ENCODE measurements at places on chromosomes 7 and 10.

GRCh38 chr10:94066411-94066810, 72.7 kb downstream of the PLCE1 start:
- no peak for DNase-seq

DNA sequence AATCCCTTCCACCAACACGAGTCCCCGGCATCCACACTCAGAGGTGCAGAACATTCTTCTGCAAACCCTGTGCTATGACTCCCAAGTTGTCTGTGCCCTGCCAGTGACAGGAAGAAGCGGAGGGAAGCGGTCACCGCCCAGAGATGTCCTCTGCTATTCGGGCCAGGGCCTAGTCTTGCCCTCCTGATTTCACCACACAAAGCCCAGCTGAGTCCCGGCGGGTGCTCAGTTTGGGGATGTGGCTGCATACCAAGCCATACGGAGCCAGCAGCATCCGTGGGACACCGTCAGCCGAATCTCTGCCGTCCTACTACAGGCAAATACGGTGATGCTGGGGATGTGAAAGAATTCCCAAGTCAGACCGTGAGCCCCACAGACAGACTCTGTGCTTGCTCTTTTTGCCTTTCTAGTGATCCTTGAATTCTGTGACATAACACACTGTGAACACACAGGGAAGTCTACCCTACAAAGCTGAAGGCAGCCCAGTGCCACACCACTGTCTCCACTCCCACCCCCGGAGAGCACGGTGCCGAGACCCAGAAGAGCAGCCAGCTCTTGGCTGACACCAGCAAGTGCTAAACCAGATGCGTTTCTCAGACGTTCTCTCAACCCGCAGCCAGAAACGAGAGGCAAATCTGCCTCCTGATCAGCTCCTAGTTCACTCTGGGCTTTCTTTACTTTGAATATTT, 2.0 kb downstream of the STK32C start:
- no peak for DNase-seq

DNA sequence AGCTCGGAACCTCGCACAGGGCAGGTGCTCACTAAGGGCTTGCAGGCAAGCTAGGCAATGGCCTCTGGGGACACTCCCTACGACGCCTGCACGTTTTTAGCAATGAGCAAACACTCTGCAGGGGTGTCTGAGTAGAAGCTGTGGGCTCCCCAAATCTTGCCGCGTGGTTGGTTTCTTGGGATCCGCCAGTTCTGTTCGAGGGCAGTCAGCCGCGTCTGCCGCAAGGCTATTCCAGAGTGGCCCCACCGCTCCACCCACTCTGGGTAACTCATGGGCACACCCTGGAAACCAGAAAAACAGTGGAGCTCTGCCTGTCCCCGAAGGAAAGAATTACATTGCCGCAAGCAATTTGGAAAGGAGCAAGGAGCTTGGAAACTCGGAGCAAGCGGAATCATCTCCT, 189.3 kb upstream of the LYZL2 start:
- DNase-seq, result no peak

DNA sequence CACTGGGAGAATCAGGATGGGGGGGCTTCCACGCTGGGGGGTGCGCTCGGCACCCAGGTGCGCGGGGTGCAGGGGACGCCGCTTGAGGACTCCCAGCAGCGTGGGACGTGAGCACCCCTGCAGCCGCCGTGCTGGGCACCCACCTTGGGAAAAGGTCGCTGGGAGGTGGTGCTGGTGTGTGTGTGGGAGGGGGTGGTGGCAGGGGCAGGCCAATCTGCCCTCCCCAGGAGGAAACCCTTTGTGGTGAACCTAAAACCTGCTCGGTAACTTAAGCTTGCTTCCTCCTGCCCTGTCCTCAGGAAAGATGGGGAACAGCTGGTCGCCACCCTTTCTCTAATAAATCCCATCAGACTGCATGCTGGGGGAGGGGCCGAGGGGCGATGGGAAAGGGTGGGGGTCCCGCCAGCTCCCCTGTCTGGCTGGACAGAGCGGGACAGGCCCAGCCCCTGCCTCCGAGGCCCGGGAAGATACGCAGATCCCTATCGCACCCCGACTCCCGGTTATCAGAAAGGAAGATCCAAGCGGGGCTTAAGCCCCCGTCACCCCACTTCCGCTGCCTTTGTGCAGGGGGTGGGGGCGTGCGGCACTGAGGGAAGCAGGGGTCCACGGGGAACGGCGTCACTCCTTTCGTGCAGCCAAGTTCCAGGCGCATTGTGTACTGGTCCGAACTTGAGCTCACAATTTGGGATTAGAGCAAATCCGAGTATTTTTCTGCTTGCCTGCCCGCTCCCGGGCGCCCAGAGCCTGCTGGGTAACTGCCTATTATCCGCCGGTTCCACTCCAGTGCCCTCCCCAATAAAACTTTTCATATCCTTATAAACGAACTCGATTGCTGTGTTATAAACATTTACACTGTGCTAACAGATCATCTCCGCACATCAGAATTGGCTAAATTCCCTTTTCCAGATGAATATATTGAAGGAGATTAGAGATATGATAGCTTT, 64.6 kb downstream of the UNCX start:
- DNase-seq, result no peak

GRCh38 chr10:87092861-87093631, 1.6 kb downstream of the GLUD1 start:
- DNase-seq, result no peak

DNA sequence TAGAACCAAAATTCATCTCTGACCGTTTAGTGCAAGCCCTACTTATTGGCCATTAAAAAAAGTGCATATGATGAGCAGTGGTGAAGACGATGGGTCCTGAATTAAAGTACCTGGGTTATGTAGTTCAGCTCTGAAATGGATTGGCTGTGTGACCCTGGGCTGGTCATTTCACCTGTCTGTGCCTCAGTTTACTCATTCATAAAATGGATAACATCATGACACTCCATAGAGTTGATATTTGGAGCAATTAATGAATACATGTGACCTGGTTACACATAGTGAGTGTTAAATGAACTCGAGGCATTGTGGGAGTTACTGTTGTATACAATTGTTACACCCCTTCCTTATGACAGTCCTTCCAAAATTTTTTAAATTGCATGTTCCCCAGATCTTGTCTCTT, 9.1 kb downstream of the MAP3K8 start:
- no peak for DNase-seq

DNA sequence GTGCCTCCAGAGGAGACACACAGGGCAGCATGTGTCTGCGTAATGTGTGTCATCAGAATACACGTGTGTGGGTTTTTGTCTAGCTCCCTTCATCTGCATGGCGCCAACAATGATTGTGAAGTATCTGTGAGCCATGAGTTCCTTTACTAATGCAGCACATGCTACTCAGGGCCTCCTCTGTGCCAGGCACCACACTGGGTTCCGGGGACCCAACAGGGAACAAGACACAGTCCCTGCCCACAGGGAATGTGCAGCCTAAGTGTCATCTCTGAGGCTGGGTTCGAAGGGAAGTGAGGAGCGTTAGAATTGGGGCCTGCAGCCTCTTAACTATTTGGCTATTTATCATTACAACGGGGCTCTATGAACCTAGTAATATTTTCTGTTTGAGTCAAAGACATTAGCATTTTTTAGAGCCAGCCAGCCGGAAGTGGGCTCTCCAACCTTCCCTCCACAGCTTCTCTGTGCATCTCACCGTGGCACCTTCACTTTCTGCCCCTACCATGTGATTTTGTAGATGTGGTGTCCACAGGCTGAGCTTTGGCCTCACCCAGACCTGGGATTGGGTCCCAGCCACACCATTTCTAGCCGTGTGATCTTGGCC, 43.9 kb upstream of the SRGN start:
- DNase-seq, result no peak

DNA sequence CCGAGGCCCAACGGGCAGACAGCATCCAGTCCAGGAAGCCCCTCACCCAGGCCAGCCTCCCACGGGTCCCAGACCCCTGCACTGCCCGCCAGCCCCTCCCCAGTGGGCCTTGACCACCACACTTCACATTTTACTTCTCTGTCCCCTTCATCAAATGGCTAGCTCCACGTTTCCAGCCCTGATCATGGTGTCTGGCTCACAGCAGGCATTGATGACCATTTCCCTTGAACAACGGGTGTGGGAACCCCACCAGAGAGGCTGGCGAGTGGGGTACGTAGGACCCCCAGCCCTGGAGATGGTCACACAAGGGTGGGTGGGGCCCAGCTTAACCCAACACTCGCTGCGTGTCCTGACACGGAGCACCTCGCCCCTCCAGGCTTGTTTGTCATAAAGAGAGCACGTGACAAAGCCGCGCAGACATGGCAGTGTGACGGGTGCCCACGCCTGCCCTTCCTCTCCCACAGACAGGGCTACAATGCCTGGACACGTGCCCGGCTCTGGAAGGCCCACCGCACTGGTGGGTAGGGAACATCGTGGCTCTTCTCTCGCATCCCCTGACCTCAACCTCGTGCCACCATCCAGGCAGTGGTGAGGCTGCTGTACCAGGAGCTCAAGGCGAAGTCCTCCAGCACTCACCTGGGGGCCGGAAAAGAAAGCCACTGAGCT, 267.7 kb downstream of the MAD1L1 start:
- DNase-seq, result no peak

Data from stimulated activated CD4-positive, alpha-beta T cell treated with anti-CD3 and anti-CD28 coated beads, Interleukin-12 subunit alpha, Interleukin-12 subunit beta, amount 100 ng/mL, for 24 hours (primary cell).